Renal cortex interstitium (tissue), 15 donors: ENCODE measurements at places on chromosomes 7 and 10.
A peak's percentile ranks its signal among the peaks of the same experiment; 100 is the strongest.

- no peak for DNase-seq
These were observed 8.8 kb downstream of the AFAP1L2 start for GRCh38 chr10:114395366-114396022.

- no peak for DNase-seq
These were observed 56.1 kb downstream of the ZNF92 start for GRCh38 chr7:65429642-65430343.

- DNase-seq = no peak
These were observed 212.4 kb upstream of the BMPER start for GRCh38 chr7:33692956-33693355.

- no peak for DNase-seq
These were observed 33.3 kb upstream of the CASD1 start for GRCh38 chr7:94476251-94476840.

DNA sequence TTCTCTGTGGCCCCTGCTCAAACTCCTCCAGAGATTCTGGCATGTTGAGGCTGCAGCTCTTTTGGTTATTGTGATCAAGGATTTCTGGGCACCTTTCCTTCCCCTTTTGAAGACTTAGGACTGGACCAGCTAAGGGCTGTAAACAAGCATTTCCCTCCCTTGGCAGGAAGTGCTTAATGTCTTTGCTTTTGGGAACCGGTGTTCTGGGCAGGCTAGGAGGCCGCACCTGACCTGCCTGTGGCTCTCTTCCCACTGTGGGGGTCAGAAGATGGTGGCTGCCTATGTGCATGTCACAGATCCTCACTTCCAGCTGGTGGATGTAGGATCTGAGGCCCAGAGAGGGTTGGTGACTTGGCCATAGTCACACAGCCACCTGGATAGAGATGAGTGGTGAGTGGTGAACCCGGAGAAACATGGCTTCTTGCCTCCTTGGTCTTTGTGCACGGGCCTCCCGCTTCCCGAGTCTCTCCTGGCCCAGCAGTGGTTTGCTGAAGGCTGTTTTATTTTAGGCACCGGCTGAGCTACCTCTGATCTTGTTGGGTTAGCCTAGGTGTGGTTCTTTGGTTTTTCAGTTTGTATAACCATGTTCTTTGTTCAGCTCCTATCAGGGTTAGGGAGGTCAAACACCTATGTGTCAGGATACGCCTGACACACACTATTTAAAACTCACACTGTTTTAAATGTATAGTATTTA lies 82.0 kb downstream of the GRK5 start:
- DNase-seq = no peak

- no peak for DNase-seq
These were observed 1.1 kb downstream of the ASL start for GRCh38 chr7:66076462-66077329.

GRCh38 chr10:80408242-80409101 lies at the start of gene PRXL2A:
PRXL2A (plus strand) TSS chr10:80408551; CDS start chr10:80420468, 11,917 bp downstream.
- DNase-seq = peak; percentile 80

DNA sequence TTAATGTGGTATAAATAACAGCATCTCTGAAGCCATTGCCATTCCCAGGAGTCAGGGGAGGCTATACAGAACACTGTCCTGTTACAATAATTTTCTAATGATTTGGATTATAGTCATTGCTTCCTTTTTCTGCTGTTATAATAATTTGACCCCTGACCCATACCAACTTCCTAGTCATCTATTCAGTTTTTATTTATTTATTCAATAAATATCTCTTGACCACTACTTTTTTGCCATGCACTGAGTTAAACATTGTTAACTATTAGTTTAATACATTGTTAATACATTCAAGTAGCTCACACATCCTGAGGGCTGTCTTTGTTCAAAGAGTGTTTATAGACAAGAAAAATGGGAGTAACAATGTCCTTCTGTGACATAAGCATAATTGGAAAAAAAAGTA lies 235.5 kb upstream of the MEOX2 start:
- no peak for DNase-seq

DNA sequence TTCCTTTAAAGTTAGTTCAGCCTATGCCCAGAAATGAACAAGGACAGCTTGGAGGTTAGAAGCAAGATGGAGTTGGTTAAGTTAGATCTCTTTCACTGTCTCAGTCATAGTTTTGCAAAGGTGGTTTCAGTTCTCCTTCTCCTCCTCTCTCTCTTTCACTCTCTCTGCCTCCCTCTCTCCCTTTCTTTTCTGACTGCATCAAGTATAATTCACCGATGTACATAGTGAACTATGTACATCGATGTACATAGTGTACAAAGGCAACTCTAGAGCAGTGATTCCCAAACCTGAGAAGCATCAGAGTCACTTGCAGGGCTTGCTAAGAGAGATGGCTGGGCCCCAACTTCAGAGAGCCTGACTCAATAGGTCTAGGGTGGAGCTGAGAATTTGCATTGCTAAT lies 1259.7 kb downstream of the TYW1 start:
- no peak for DNase-seq

- DNase-seq = no peak
These were observed 210.9 kb upstream of the C7orf33 start for GRCh38 chr7:148379677-148380076.

DNA sequence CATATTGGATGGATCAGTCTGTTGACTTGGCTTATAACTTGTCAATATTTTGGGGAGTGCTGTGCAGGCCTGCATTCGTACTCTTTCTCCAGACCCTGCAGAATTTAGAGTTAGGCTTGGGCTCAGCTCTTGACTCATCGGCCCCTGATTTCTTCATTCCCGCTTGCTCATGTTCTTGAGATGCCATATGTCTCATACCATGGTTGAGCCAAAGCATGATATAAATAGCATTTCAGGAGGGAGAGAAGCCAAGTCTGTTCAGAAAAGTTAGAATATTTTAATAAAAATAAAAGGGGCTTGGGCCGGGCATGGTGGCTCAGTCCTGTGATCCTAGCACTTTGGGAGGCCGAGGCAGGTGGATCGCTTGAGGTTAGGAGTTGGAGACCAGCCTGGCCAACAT lies 898.1 kb downstream of the TYW1 start:
- no peak for DNase-seq

- no peak for DNase-seq
These were observed 418.4 kb downstream of the PARD3 start for GRCh38 chr10:34396663-34397062.

DNA sequence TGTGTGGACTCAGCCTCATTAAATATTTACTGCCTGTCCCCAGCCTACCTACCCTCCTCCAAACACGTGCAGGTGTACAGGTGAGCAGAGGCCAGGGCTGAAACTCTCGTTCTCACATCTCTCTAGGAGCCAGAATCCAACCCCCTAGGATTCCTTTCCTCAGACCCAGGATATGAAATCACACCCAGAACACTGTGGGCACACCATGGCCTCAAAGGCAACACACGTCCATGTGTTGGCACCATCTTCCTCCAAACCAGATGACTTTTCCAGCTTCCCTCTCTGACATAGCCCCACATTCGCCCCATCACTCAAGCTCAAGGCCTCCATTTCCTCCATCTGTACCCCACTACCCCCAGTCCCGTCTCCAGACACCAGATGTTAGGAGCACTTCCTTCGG lies 51.8 kb upstream of the DUSP5 start:
- no peak for DNase-seq
